ENCODE measurements at places on chromosomes 1 and 21. TPM values are rescaled to one million over a fixed set of nuclear protein-coding genes. Genes with fewer than 3 reads are reported as not detected.

DNA sequence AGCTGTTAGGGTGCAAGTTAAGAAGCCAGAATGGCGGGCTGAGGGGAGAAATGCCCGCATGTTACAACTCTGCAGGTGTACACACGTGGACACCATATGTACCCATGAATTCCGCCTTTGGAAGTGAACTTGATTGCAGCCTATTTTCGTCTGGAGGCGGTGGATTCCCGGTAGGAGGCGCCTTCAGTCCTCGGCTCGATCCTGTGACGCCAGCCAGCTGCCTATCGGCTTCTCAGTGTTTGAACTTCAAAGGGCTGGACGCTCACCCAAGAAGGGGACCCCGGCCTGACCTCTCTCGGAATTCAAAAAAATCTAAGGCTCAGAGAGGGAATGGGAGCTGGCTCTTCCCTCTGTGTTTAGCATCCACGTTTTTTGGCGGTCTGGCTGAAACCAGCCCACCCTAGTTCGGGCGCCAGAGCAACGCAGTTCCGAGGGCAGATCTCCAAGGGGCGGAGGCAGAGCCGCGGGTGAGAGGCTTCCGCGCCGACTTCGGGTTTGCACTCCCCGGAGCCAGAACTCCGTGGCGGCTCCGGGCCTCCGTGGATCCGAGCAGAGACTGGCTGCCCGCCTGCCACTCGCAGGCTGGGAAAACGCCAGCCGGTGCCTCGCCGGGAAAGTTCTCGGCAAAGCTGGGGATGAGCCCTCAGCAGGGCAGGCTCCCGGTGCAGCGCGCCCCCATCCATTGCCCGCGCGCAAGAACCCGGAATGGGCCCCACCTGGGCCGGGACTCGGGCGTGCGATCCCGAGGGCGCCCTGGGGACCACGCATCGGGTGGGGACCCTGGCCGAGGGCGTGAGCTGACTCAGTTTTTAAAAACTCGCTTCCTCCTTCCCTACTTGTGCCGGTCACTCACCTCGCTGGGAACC lies 996 bp upstream of the TMEM51 start:
- DNase-seq, result peak; percentile 89

DNA sequence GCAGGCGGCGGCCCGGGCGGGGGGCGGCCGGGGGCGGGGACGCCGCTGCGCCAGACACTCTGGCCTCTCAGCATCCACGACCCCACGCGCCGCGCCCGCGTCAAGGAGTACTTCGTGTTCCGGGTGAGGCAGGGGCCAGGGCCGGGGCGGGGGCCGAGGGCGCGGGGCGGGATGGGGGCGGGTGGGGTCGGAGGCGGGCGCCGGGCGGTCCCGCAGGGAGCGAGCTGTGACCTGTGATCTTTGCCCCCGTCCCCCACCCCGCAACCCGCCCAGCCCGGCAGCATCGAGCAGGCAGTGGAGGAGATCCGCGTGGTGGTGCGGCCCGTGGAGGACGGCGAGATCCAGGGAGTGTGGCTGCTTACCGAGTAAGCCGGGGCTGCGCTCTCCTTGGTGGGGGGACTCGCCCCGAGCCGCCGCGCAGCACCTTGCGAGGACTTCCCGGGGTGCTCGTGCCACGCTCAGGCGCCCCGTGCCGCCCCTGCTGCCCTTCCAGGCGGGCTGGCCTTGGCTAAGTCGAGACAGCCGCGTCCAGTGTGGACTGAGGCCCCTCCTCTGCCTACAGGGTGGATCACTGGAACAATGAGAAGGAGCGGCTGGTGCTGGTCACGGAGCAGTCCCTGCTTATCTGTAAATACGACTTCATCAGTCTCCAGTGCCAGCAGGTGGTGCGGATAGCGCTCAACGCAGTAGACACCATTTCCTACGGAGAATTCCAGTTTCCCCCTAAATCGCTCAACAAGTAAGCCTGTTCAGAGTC lies 514 bp downstream of the TPRG1L start:
- peak; percentile 71 for DNase-seq

DNA sequence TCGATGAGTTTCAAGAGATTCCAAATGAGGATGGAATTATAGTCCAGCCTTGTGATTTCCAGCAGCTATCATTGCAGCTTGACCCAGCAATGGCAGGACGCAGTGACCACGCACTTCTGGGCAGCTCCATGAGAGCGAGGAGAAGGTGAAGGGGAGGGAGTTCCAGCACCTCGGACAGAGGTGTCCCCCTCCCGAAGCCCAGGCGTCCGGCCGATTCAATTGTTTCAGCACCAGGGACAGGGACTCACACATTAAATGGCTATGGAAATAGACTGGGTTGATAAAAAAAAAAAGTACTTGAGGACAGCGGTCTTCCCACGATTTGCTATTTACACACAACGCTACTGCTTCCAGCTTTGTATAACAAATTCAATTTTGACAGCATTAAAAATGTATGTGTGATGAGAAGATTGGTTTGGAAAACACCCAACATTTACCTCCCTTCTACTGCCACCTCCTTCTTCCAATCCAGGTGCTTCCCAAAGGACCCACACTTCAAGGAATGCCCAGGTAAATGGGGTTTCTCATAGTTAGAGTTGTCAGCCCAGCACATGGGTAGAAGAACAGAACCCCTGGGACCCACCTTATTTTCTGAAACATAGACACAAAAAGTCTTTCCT lies 71.8 kb downstream of the DISP3 start:
- DNase-seq, result peak; percentile 78

DNA sequence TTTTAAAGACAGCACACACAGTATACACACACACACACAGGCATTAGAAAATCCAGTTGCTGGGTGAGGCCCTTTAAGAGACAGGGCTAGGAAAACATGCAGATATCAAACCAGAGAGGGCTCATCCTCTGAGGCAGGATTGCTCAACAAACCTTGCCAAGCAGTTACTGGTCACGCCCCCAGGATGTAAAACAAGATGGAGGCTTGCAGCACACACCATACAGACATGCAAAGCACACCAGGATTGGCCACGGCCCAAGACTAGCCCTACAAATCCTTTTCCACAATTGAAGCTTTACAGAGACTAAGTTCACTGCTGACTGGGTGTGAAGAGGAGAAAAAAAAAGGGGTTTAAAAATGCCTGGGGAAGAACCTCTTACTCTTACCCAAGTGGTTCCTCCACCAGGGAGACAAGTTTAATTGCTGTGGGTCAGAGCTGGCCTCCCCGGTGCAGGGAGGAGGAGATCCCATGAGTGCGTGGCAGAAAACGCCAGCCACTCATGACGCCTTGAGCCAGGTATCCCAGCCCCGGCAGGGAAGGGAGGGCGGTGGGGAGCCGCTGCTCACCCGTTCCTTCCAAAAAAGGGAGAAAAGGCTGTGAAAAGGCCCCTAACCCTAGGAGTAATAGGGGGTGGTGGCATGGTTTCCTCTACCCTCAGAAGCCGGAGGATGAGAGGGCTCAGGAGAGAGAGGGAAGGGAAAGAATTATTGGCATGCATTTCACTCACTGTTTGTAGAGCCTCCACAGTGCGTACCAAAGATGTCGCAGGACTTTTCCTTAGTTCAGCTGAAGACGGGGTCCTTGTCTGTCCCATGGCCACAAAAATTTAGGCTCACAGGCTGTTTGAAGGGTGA lies 594.6 kb upstream of the ZP4 start:
- DNase-seq, result no peak

- DNase-seq, result peak; percentile 50
Measured at GRCh38 chr21:36756527-36756926, 57.6 kb downstream of the SIM2 start.

DNA sequence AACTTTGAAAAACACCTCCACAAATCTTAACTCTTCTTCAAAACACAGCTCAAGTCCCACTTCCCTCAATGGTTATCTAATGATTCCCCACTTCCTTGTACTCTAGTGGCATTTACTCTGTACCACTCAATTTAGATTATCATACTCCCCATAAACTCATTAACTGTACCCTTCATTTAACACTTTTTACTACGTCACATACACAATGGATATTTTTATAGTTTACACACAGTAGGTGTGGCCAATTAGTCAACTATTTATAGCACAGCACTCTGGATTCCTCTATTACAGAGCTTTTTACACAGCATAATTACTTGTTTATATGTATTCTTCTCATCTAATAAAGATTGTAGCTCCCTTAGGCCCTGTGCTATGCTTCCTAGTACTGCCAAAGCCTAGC lies 62.1 kb downstream of the FOXJ3 start:
- DNase-seq, result no peak

GRCh38 chr1:74613894-74614293 lies 59.7 kb downstream of the ERICH3 start:
- DNase-seq, result no peak

DNA sequence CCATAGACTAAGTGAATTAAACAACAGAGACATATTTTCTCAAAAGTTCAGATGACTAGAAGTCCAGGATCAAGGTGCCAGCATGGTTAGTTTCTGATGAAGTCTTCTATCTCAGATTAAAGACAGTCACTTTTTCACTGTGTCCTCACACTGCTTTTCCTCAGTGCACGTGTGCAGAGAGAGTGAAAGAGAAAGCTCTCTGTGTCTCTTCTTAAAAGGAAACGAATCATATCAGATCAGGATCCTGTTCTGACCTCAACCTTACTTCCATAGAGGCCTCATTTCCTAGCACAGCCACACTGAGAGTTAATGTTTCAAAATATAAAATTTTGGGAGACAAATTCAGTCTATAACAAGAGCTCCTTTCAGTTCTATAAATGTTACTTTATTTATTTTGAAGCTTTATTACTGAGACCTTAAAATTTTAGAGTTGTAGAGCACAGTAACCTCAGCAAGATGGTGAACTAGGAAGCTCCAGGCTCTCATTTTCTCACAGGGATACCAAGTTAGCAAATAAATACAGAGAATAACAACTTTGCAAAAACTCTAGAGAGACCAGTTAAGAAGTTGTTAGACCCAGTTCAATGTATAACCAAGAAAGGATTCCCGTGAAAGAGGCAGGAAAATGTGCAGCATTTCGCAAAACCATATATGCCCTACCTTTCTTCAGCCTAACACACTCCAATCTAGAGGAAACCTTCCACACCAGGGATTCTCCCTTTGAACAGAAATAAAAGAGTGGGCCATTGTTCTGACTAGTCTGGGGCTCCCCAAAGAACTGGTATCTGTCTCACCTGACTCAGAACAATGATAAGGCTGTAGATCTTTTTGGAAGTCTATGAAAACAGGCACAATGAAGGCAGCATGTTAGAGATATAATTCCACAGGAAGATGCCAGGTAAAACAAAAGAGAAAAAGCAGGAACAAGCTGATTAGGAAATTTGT lies 372.2 kb downstream of the MRPL39 start:
- no peak for DNase-seq

GRCh38 chr21:42579456-42580075 lies 65.9 kb downstream of the SLC37A1 start:
- no peak for DNase-seq

- DNase-seq, result no peak
Measured at GRCh38 chr1:89088572-89088971, 23.6 kb upstream of the GBP1 start.

Gene NEGR1
- 21.8 TPM for total RNA-seq

Gene UTP25
- 10.5 TPM for total RNA-seq
